ENCODE measurements at places on chromosomes 13 and 19.

DNA sequence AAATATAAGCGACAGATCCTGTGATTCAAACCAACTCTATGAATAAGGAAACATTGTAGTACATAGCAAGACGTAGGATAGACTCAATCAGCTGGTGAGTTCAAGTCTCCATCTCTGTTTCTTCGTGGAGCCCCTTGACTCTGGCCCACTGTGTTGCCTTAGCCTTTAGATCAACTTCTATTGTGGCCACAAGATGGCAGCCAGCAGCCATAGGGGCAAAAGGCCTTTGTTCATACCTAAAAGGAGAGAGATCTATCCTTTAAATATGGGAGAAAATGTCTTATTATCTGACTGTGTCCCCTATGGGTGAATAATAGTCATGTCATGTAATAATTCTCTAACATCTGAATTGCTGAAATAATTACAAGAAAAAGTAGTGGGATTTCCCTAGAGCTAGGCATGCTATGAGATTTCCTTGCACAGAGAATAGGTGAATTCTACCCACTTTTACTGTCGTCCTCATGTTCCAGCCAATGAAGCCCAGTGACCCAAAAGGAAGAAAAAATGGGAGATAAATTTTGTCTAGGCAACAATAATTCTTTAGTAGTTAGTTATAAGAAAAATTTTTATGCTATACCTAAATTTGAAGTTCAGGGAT is 129.4 kb downstream of the PCDH20 start:
- DNase-seq = no peak

- no peak for DNase-seq
Measured at GRCh38 chr13:109198585-109198984, 569.2 kb downstream of the MYO16 start.

- no peak for DNase-seq
Measured at GRCh38 chr19:31380854-31381253, 31.6 kb upstream of the TSHZ3 start.

DNA sequence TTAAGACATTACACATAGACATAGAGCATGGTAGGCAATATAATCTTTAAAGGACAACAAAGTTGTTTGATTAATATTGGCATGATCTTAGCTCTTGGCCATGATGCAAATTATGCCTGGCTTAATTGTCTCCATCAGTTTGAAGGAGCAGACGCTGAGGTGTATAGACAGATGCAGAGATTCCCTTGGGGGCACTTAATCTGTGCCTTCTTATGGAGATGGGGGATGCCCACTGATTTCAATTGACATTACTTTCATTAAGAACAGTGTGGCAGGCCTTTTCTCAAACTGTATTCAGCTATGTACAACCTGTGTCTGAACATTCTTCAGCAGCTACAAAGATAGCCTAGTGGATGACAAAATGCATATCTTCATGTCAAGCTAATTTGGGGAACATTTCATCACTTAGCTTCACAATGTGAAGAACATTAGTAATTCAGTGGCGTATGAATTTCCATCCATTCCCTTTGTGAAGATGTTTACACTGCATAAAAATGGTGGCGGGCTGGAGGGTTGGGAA is 85.3 kb upstream of the MYCBP2 start:
- DNase-seq = no peak

GRCh38 chr13:51451134-51451466 is 1.7 kb downstream of the INTS6 start:
- no peak for DNase-seq

DNA sequence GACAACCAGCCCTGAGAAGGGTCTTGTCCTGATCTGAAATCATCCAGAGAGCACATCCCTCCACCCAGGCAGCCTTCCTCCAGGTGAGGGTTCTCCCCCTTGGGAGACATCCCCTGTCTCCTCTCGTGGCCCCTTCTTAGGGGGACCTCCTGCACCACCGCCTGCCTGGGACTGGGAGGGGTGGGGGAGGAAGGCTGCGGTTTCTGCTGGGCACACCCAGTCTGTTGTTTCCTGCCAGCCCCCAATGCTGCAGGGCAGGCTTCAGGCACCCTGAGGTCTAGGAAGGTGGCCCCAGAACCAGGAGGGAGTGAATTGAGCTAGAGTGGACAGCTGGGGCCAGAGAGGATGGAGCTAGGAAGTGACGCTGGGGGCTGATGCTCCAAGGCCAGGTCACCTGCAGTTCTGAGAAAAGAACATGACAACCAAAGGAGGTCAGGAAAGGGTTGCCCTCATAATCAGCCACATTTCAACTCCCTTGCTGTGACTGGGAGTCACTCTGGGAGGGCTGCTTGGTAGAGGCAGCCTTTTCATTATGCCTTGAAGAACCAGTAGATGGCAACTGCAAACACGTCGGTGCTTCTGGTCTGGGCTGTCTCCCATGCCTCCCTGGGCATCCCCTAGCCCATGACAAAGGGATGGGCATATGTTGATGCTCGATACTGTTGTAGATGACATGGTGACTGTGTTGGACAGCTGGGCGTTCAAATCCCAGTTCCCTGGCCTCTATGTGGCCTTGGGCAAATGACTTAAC is 1.4 kb downstream of the ARHGEF18 start:
- DNase-seq = no peak

DNA sequence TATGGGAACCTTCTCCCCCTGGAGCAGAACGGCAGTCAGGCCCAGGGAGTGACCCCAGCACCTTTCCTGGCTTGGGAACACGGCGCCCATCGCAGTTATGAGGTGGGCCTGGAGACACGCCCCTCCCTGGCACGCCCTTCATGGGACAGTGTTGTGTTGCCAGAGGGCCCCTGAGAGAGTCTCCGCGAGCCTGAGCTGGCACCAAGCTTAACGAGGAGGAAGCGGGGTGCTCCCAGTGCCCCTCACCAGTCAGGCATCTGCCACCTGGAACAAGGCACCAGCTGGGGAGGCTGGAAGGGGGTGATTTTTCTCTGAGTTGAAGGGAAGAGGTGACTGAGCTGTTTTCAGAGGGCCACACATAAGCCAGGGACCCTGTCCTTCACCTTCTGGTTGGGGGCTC is 180.6 kb downstream of the KDM4B start:
- no peak for DNase-seq

DNA sequence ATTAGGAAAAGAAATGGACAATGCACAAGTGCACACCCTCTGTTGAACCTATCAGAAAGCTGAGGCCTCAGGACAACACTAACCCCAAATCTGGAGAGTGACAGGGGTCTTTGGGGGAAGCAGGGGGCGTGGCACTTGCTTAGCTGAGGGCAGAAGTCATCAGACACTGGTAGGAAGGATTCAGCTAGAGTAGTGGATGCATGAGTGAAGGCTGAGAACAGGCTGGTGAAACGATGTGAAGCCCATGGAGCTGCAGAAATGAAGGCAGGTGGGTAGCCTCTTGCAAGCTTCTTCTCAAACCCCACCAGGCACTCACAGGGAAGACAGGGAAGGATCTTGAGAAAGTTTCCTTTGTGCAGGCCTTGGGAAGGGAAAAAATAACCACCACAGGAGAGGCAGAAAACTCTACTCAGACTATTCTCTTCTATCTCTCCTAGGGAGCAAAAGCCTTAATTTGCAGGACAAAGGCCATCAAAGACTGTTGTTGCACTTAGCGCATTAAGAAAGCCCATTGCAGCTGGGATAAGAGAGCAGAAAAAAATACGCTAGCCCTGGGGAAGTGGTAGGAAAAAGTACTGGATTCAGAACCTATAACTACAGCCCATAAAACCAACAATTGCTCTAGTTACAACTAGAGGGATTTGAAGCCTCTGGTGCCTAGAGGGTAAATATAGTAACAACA is 193.3 kb upstream of the ZNF536 start:
- no peak for DNase-seq

- no peak for DNase-seq
Measured at GRCh38 chr13:29165840-29166239, 345.7 kb downstream of the MTUS2 start.

DNA sequence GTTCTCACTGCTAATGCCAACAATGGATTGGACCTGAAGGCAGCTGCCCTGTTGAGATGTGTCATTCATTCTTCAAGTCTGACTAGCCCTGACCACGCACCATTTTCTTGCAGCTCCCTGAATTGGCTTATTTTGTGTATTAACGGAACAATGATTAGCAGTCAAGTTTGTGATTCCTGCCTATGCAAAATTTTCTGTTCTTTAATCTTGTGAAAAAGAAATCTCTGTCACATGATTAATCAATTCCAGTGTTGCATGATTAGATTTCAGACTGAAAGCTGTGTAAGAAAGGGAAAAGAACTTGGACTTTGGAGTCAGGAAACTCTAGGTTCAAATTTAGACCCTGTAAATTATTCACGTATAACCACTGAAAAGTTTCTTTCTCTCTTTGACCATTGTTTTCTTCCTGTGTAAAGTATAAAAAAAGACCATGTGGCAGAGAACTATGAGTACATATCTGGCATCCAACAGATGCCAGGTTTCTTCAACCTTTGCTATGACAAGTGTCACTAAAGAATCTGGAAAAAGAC is 64.5 kb upstream of the SLC10A2 start:
- no peak for DNase-seq

GRCh38 chr19:57338877-57339276 is 12.2 kb upstream of the ZNF304 start:
- no peak for DNase-seq

GRCh38 chr19:45087531-45087930 is 5.4 kb upstream of the PPP1R37 start:
- no peak for DNase-seq

DNA sequence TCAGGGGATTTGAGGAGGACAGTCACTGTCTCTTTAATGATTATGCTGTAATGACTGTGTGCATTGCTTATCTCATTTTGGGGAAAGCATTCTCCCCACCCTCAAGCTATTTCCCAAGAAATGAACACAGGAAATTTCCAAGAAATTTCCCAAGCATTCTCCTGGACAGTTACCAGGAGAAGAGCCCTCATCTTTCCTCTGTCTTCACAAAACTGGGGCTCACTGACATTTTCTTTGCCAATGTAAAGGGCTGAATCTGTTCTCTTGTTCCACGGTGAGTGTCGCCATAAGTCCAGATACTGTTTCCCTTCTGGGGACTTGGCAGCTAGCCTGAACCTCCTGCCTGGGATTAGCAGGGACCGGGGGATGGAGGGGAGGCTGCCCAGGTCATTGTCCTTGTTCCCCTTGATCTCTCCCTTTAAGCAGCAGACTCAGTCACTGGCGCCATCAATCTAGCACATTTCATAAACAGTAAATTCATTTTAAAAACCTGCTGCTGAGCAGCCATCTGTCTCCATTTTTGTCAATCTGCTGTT is 172.8 kb downstream of the DNAJC15 start:
- DNase-seq = no peak

- no peak for DNase-seq
Measured at GRCh38 chr19:898663-899062, 5.4 kb downstream of the RNU6-9 start.

- no peak for DNase-seq
Measured at GRCh38 chr19:3080286-3080685, 13.9 kb upstream of the GNA11 start.

DNA sequence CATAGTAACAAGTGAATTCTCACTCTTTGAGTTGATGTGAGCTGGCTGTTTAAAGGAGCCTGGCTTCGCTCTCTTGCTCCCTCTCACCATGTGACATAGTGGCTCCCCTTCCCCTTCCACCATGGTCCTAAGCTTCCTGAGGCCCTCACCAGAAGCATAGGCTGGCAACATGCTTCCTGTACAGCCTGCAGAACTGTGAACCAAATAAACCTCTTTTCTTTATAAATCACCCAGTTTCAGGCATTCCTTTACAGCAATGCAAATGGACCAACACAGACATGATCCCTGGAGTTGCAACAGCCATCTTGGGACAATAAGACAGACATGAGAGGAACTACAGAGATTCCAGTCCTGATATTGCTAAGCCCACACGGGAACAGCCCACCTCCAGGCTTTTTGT is 12.6 kb downstream of the TEAD2 start:
- DNase-seq = no peak

DNA sequence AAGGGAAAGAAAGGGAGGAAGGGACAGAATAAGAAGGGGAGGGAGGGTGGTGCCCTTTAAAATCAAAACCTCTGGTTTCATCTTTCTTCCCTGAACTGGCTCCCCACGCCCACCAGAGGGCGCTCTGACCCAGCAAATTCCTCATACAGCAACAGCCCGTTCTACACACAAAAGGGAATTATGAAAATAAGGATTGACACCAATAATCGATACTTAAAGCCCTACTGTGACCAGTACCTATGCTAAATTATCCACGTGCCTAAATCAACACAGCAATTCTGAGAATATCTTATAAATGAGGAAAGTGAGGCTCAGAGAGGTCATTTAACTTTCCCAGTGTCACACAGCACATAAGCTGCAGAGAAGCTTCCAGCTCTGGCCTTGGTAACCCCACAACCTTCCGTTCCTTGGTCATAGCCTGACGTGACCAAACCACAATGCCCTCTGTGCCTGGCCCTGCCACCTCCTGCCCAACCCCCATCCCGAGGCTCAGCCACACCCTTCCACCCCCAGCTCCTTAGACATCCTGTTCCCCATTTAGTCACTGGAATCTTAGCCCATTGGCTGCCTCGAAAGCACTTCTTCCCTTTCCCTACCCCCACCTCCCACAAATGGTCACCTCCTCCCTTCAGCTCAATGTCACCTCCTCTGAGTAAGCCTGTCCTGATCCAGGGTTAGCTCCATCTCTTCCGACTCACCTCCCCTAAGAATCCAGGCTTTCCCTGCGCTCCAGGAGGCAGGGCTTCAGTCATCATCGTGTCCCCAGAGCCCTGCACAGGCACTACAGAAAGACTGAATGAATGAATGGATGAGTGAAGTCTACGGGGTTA is 34.2 kb upstream of the PNMA8B start:
- peak; percentile 45 for DNase-seq

DNA sequence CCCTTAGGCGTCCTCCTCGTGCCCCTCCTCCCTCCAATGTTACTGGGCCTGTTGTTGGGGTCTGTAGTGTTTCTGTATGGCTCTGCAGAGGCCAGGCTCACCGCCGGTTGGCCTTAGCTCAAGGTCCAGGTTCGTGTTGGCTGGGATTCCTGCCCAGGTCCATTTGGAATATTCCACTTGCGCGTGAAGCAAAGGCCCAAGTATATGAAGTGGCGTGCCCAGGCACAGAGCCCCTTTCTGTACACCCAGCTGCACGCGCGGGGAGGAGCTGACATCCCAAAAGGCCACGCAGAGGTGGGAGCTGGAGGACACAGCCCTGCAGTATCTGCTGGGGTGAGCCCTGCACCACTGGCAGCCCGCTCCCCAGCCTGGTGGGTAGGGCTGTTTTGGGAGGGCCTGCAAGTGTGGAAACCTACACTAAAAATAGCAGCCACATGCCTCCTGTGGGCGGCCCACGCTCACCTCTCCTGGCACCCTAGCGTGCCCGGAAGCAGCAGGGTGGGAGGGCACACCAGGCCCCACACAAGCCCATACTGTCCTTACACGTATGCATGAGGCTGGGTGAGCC is 30.2 kb downstream of the CRTC1 start:
- no peak for DNase-seq

- DNase-seq = no peak
Measured at GRCh38 chr13:74755065-74755464, 620.9 kb upstream of the KLF12 start.

DNA sequence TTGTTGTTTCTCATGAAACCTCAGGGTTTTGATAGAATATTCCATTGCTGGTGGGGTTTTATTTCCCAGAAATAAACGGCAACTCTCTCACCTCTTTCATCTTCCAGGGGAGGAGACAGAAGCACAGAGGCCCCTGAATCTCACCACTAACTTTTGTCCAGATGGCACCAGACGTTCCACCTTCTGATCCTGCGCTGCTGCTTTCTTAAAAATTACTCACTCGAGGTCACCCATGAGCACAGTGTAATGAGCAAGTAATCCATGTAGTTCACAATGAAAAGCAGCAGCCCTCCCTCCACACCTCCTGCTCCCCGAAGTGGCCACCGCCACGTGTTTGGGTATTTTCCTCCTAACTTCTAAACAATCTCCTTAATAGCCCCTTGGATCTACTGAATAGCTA is 51.3 kb downstream of the TEX29 start:
- no peak for DNase-seq

- DNase-seq = no peak
Measured at GRCh38 chr13:24652359-24652758, 27.8 kb upstream of the ATP12A start.

All from stimulated activated CD4-positive, alpha-beta T cell treated with anti-CD3 and anti-CD28 coated beads, TNF-alpha, amount 100 ng/mL, for 48 hours (primary cell).